ENCODE measurements at places on chromosomes 3 and 15. TPM values are rescaled to one million over a fixed set of nuclear protein-coding genes. Genes with fewer than 3 reads are reported as not detected.

TMEM212 gene
- total RNA-seq = not detected

SEMA7A gene
- 30.4 TPM for total RNA-seq

DPH6 gene
- total RNA-seq = 20.6 TPM

LRRC31 gene
- not detected for total RNA-seq

AADAC gene
- not detected for total RNA-seq

CHRNB4 gene
- total RNA-seq = not detected

ZPLD1 gene
- total RNA-seq = under 0.01 TPM

HTR3D gene
- not detected for total RNA-seq

SLC12A1 gene
- not detected for total RNA-seq

UNC45A gene
- total RNA-seq = 74.9 TPM

LMAN1L gene
- total RNA-seq = under 0.01 TPM

DNA sequence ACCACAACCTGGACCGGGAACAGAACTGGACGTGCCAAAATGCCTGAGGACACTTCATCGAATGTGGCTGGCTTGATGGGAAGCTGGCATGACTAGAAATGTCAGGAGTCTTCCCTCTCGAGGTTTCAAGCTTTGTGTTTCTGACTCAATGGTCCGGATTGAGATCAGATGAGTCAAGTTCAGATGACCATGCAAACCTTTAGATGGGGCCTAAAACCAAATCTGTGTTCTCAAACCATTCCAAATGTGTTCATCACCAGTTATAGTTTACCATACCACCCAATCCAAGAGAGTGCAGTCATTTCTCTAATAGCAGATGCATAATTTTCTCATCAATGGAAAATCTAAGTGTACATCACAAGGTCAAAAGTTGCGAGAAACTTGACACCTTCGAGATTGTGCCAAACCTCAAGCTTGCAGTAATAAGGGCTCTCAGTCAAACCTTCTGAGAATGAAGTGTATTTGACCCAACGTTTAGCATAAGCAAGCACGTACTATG, 369.1 kb downstream of the RORA start:
- DNase-seq = no peak

- DNase-seq = no peak
Observed at GRCh38 chr3:42176242-42177034, 85.3 kb downstream of the TRAK1 start.

- DNase-seq = peak; percentile 89
Observed at GRCh38 chr3:52253314-52254304, 8.1 kb downstream of the PPM1M start.

GRCh38 chr15:75107516-75107907, 84.1 kb downstream of the PPCDC start:
- DNase-seq = no peak

GRCh38 chr3:106068795-106069194, 200.0 kb upstream of the CBLB start:
- DNase-seq = peak; percentile 66

DNA sequence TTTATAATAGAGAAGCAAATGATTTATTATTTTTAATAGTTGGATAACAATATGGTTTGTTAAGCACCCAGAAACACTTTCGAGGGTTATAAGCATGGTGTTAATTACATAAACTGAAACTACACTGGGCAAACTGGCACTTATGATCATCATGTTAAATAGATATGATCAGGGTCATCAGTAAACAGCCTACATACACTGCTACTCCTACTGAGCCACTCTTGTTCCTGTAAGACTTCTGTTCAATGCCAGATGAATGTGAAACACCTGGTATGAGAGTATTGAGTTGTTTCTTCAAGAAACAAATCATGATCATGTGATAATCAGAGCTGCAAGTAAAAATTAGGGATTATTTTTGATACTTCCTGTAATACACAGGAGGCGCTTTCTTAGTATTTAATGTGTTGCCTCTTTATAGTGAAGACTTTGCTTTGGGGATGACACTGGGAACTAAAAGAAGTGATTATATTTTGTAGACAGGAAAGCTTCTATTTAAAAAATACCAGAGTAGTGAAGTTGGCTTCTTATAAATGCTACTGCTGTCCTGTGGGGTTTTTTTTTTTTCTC, 32.3 kb upstream of the UTS2B start:
- no peak for DNase-seq

- DNase-seq = peak; percentile 72
Observed at GRCh38 chr3:48466386-48467109, 20.0 kb downstream of the ATRIP start.

GRCh38 chr15:92714477-92715401, 59.2 kb upstream of the FAM174B start:
- peak; percentile 95 for DNase-seq

GRCh38 chr3:42557854-42558253, 23.9 kb downstream of the SEC22C start:
- no peak for DNase-seq

- peak; percentile 87 for DNase-seq
Observed at GRCh38 chr15:77869021-77869895, 208.3 kb downstream of the TBC1D2B start.

DNA sequence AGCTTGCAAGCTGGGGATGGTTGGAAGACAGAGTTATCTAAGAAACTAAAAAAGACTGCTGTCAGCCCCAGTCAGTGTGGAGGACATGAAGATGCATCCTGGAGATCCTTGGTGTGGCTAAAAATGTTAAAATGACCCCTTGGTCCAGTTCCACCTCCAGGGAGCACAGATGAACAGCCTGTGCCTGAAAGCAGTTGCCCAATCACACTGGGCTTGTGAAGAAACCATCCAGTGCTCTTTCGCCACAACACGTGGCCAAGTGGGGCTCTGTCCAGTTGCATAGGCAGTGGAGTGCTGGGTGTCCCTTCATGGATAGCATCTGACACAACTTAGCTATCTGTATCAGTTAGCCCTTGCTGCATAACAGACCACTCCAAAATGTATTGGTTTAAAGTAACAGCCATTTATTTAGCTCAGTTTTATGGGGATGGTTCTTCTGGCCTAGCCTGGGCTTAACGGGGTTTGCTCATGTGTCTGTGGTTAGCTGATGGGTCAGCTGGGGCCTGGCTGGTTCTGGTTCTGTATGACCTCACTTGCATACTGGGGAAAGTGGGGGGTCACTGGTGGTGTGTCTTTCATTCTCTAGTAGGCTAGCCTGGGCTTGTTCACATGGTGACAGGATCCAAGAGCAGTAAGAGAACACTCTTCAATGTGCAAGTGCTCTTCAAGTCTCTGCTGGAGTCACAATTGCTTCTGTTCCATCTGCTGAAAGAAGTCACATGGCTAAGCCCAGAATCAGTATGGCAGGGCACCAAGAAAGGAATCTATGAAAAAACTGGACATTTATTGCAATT, 226.2 kb downstream of the PDCD6IP start:
- no peak for DNase-seq

- DNase-seq = no peak
Observed at GRCh38 chr15:69758291-69758771, 305.7 kb downstream of the RPLP1 start.

DNA sequence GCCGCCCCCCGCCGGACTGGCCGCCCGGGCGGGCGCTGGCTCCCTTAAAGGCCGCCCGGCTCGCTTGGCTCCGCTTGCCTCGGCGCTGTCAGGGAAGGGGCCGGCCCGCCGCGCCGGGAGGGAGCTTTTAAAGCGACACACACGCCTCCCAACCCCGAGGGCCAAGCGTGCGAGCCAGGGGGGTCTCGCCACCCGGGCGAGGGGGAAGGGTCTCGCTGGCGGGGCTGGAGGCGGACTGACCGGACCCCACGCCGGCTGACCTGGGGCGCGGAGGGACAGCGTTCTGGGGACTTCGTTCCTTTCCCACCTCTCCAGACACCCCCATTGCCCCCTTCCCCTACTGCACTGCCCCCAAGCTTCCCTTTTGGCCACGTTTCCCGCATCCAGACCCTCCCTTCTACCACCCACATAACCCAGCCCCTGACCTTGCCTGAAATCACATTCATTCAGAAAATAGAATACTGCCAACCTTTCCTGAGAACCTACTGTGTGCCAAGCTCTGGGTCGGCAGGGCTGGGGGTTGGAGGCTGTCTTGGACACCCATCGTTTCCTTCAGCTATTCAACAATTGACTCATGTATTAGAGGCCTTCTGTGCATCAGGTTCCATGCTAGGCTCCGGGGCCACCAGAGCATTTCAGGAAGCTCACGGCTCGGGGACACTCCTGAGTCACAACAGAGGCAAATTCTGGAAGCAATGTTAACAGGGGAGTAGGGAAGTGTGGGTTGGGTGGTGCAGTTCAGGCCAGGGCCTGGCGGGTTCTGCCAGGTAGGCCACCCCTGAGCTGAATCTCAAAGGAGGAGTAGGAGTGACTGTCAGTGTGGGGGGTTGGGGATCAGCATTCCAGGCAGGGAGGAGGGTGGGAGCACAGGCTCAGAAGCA, at the start of gene INSYN1:
TSS of gene INSYN1 (minus strand) at position 102 of the 881 bp plus-strand sequence. CDS start 2,221 bp downstream, outside the sequence.
- peak; percentile 97 for DNase-seq

DNA sequence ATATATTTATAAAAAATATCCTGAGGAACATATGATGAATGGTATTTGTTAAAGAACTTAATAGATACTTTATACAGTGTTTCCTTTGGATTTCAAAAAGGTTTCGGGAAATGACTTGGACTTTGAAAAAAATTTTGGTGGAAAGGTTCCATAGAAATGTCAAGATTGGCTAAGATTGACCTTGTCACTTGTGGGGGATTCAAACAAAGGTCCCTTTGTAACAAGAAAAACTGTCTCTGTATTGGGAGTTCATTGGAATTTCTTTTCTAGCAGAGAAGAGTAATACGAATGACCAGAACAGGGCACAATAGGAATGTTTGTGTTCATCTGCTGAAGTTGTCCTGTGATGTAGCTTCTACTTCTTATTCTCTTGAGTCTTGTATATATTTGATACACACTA, 43.2 kb downstream of the ARHGEF26 start:
- no peak for DNase-seq

GRCh38 chr3:11601446-11602238, 42.1 kb downstream of the VGLL4 start:
- DNase-seq = peak; percentile 43

- DNase-seq = no peak
Observed at GRCh38 chr15:59536553-59536952, 75.0 kb upstream of the GCNT3 start.

DNA sequence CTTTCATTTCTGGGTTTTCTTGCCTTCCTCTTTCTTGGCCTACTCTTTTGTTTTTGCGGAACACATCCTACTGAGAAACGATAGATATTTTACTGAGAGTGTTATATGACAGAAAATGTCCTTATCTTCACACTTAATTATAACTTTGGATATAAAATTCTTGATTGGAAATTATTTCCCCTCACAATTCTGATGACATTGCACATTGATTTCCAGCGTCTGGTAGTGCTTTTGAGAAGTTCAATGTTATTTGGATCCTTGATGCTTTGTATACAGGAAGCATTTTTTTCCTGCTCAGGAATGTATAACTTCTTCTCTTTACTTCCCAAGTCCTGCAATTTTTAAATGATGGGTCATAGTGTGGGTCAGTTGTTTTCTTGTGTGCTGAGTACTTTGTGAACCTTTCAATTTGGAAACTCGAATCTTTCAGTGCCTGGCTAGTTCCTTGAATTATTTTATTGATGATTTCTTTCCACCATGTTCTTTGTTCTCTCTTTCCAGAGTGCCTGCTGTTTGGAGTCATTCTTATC, 183.9 kb downstream of the PDCD6IP start:
- no peak for DNase-seq

DNA sequence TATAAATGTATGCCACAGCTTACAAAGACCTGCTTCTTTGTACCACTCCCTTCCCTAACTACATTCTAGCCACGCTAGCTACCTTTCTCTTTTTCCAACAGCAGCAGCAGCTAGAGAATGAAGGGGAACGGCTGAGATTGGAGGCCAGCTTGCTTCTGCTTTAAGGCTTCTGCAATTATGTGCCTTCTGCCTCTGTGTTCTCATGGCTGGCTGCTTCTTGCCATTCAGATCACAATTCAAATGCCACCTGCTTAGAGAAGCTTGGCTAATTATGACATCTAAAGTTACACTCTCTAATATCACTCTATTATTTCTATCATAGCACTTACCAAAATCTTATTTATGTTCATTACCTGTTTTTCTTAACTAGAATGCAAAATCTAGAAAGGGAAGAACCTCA, 95.2 kb downstream of the RYK start:
- no peak for DNase-seq

GRCh38 chr3:146491303-146491702, 21.9 kb upstream of the PLSCR2 start:
- peak; percentile 34 for DNase-seq

DNA sequence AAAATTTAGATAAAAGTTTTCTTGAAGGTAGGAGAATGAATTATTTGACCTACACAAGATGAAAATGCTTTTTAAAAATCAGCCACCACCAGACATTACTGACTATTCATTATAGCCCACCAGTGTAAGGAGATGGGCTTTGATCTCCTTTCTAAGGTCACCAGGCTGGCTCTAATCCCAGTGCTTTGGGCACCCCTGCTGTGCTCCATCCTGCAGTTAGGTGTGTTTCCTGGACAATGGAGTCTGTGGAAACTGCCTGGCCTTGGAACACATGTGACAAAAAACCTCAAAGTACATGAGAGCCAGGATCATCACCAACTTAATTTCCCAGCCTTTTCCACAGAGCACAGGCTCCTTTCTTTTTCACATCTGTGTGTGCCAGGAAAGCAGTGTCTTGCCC, 260.9 kb downstream of the CHST2 start:
- no peak for DNase-seq

DNA sequence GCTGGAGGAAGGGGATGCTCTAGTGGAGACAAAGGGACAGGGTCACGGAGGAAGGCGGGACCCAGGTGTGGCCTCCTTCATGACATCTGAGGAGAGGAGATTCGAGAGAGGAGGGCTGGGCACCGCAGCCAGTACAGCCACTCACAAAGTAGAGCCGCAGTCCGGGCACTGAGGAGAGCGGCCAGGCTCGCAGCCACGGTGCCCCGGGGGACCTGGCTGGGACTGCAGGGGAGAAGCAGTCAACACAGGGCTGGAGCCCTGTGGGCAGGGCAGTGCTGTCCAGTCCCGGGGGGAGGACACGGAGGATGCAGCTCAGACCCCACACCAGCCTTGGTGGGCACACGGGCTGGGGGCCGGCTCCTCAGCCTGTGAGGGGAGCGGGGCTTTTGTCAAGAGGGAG, 40.3 kb downstream of the HMCES start:
- DNase-seq = peak; percentile 75

DNA sequence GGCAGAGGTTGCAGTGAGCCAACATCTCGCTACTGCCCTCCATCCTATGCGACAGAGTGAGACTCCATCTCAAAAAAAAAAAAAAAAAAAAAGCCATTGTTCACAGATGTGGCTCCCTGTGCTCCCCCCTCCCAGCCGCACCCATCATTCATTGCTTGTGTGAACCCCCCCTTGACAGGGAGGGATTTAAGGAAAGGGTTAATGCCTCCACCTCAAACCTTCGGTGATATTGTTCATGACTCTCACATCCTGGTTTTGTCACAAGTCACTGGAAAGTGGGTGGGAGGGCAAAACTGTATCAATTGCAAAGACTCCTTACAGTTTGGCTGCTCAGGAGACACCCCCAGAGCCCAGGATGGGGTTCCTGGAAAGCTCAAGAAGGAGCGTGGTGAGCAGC, 7.7 kb downstream of the SLC6A6 start:
- DNase-seq = no peak

Data from osteoblast (primary cell).